B cell (primary cell): ENCODE measurements at places on chromosomes 7 and 10.

DNA sequence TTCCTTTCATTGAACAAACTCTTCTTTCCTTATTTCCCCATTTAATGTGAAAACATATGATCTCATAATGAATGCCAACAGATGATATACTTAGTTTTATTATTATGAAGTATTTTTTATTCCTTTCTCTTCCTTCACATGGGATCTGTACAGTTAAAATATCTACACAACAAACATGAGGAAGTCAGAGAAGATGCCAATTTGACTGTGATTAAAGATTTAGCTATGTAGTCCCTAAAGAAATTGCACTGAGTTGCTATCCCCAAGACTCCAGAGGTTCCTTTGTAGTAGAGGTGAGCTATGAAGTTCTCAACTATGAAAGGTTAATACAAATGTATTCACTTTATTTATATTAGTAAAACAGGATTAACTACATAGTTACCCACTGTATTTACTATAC, 60.6 kb upstream of the LRRN3 start:
- H3K27ac ChIP-seq: no peak overlapping the region
- DNase-seq: no peak
- no peaks in the 10 kb centered on the region for H3K4me1 ChIP-seq
- H3K4me3 ChIP-seq: no peak overlapping the region
- no peaks in the 10 kb centered on the region for H3K36me3 ChIP-seq
- no peaks in the 10 kb centered on the region for H3K27me3 ChIP-seq

GRCh38 chr7:22460363-22460988, 39.5 kb downstream of the STEAP1B start:
- no peak for DNase-seq
- no peak overlapping the region for H3K27ac ChIP-seq
- H3K27me3 ChIP-seq: no peaks in the 10 kb centered on the region

DNA sequence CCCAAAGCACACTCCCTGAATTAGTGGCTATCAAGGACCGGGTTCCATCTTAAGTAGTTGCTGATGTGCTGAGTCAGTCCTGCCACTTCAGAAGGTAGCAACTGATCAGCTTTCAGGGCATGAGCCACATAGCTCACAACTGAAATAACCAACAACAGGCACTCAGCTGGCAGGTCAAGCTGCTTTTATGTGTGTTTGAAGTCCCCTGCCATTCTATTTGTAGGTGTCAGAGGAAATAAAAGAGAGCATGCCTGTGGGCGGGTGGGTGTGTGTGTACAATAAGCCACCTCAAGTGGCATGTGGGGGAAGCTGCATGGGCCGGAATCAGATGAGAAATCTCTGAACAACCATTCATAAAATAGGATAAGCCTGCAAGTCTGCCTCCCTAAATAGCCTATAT, 114.3 kb upstream of the YAE1 start:
- H3K4me1 ChIP-seq: no peaks in the 10 kb centered on the region
- H3K4me3 ChIP-seq: no peak overlapping the region
- no peak overlapping the region for H3K27ac ChIP-seq
- DNase-seq: no peak
- no peaks in the 10 kb centered on the region for H3K27me3 ChIP-seq
- no peaks in the 10 kb centered on the region for H3K36me3 ChIP-seq

- H3K4me1 ChIP-seq: no peaks in the 10 kb centered on the region
- no peaks in the 10 kb centered on the region for H3K27me3 ChIP-seq
- H3K4me3 ChIP-seq: no peak overlapping the region
Measured at GRCh38 chr10:67603086-67603485, 92.9 kb downstream of the CTNNA3 start.

GRCh38 chr10:89475591-89475998, 59.8 kb downstream of the SLC16A12 start:
- no peaks in the 10 kb centered on the region for H3K36me3 ChIP-seq
- DNase-seq: no peak
- peaks cover 12% of the 10 kb centered on the region for H3K4me1 ChIP-seq
- no peaks in the 10 kb centered on the region for H3K27me3 ChIP-seq

- DNase-seq: no peak
- no peak overlapping the region for H3K4me3 ChIP-seq
- H3K27me3 ChIP-seq: peaks cover 6% of the 10 kb centered on the region
- peaks cover 17% of the 10 kb centered on the region for H3K4me1 ChIP-seq
Measured at GRCh38 chr10:113168584-113168983, 218.5 kb downstream of the TCF7L2 start.

GRCh38 chr7:40882071-40882658, 747.4 kb downstream of the SUGCT start:
- H3K36me3 ChIP-seq: no peaks in the 10 kb centered on the region
- no peak overlapping the region for H3K27ac ChIP-seq
- no peaks in the 10 kb centered on the region for H3K4me1 ChIP-seq
- no peak overlapping the region for H3K4me3 ChIP-seq
- no peak for DNase-seq
- no peaks in the 10 kb centered on the region for H3K27me3 ChIP-seq

DNA sequence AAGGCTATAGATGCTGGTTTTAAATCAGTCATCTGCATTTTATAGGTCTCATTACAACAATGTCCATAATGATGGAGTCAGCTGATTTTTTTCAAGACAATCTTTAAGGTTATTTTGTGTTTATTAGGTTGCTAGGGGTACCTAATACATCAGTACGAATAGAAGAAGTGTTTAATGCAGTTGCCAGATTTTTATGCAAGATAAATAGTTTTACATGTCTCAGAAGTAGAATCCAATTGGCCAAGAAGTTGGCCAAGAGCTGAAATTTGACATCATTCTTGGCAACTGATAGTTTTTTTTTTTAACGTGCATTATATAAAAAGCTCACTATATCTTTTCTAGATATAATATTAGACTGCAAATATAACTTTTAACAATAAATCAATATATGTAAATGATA, 208.5 kb downstream of the TRIL start:
- H3K36me3 ChIP-seq: no peaks in the 10 kb centered on the region
- no peaks in the 10 kb centered on the region for H3K4me1 ChIP-seq
- no peak overlapping the region for H3K27ac ChIP-seq

DNA sequence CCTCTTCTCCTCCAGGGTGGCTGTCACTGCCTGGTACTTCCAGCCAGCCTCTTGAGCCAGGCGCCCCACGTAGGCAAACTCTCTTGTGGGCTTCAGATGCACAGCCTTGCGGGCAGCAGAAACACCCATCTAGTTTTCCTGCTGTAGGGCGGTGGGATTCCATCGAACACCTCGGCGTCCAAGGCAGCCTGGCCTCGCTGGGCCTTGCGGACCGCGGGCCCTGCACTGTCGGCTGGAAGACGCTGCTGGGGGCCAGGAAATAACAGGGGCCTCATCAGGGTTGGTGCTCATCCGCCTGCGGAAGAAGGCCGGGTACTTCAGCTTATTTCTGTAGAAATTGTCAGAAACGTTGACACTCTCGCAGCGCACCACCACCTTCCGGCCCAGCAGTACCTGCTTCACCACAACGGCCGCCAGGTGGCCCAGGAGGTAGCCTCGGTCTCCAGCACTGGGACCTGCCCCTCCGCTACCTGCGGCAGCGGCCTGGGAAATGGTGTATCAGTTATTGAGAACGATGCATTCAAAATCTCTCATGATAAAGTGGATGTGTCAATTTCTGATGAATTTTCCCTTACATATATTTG, 61.1 kb downstream of the WDFY4 start:
- H3K27ac ChIP-seq: no peak overlapping the region
- no peak for DNase-seq
- no peak overlapping the region for H3K4me3 ChIP-seq
- peaks cover 94% of the 10 kb centered on the region for H3K36me3 ChIP-seq
- no peaks in the 10 kb centered on the region for H3K27me3 ChIP-seq

GRCh38 chr10:132475086-132475485, 62.5 kb upstream of the INPP5A start:
- H3K27ac ChIP-seq: no peak overlapping the region
- H3K36me3 ChIP-seq: no peaks in the 10 kb centered on the region
- no peaks in the 10 kb centered on the region for H3K4me1 ChIP-seq
- no peak for DNase-seq

DNA sequence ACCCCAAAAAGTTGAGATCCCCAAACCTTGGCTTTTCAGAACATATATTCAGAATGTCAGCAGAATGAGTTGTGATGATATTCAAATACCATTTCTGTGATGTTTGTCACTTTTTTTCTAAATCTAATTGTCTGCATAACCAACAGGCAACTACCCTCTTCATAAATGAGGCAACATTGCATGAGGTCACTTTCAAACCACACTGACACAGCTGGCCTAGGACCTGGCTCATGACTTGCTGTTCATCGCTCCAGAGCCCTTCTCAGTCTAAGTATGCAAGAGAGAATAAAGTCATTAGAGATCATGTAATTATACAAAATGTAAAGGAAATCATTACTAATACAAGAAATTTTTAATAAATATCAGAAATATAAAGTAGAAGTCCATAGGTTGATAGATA, 681.9 kb downstream of the GRM8 start:
- no peak overlapping the region for H3K27ac ChIP-seq
- no peak overlapping the region for H3K4me3 ChIP-seq
- H3K4me1 ChIP-seq: no peaks in the 10 kb centered on the region

DNA sequence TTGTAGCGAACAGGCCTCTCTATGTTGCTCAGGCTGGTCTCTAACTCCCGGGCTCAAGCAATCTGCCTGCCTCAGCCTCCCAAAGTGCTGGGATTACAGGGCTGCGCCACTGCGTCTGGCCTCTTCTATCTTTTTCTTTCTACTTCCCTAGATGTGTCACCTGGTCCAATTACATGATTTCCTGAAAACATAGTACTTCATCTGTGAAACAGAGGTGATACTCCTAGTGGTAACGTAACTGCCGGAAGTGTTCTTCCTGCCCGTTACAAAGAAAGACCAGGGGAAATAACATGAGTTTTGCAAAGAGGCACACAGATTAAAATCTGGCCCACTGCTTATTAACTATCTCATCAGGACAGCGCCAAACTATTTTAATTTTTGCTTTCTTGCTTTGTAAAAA, 18.4 kb upstream of the HGF start:
- H3K27me3 ChIP-seq: no peaks in the 10 kb centered on the region
- no peak for DNase-seq
- H3K36me3 ChIP-seq: no peaks in the 10 kb centered on the region
- H3K27ac ChIP-seq: no peak overlapping the region
- no peak overlapping the region for H3K4me3 ChIP-seq

DNA sequence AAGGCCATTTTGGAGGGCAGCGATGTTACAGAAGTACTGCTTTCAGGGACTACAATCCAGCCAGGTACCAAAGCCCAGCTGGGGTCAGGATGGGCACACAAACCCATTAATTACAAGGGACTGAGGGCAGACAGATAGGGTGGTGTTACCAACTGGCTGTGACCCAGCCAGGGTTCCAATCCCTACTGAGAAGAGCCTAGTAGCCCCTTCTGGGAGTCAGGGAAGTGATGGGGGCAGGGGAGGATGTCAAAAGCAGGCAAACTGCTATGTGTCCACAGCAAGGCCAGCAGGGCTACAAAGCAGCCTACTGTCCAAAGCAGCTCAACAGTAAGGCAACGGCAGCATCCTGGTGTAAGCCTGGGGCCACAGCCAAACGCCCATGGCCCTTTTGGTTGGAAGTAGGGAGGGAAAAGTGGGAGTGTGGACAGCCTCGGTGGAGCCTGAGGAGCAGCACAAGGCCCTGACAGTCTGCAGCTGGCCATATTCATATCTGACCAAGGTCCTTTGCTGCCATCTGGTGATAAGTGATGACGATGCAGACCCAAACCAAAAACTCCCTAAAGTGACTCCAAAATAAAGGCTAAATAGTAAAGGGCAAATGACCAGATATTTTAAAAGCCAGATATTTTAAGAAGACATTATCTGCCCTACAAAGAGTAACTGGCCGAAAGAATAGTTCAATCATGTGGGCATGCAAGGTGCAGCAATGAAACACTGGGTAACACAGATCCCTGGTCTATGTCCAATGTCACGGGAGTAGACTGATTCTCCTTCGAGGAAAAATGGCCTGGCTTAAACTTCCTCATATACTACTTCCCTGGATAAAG, 56.9 kb downstream of the XPNPEP1 start:
- no peaks in the 10 kb centered on the region for H3K4me1 ChIP-seq
- DNase-seq: no peak
- H3K36me3 ChIP-seq: no peaks in the 10 kb centered on the region
- H3K27me3 ChIP-seq: no peaks in the 10 kb centered on the region
- H3K27ac ChIP-seq: no peak overlapping the region

DNA sequence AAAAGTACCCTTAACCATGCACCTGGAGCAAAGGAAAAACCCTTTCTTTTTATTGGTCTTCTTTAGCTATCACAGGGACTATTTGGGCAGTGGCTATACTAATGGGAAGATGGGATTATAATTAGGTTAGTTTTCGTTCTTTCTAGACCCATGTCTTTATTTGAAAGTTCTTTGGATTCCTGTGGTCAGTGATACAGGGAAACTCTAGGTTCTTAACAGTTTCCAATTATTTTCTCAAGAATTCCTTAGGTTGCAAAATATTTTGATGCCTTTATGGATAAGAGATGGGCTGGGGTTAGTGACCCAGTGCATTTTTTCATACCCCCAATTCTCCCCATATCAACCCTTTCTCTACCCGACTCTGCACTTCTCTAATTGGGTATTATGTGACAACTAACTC, 49.0 kb downstream of the ADD3 start:
- no peaks in the 10 kb centered on the region for H3K36me3 ChIP-seq
- H3K27ac ChIP-seq: peak overlapping the region; percentile 39
- no peak overlapping the region for H3K4me3 ChIP-seq
- no peak for DNase-seq
- H3K27me3 ChIP-seq: no peaks in the 10 kb centered on the region

DNA sequence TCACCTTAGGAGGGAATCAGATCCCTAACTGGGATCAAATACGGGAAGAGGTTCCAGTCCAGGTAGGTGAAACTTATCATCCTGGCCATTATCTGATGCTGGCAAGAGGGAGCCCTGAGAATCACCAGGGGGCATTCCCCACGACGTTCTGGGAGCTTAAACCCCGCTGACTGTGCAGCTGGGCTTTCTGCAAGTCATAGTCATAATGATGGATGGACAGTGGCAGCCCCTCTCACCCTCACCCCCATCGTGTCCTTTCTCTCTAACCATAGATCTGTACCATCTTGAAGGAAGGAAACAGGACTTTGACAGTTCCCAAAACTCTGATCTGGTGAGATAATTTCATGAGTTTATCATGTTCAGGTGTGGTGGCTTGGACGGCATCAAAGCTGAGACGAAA, 50.2 kb downstream of the GATA3 start:
- no peak for DNase-seq
- no peak overlapping the region for H3K4me3 ChIP-seq
- H3K27me3 ChIP-seq: no peaks in the 10 kb centered on the region
- H3K4me1 ChIP-seq: no peaks in the 10 kb centered on the region

- peaks cover 2% of the 10 kb centered on the region for H3K36me3 ChIP-seq
- DNase-seq: no peak
- H3K27me3 ChIP-seq: no peaks in the 10 kb centered on the region
- no peak overlapping the region for H3K4me3 ChIP-seq
- H3K27ac ChIP-seq: no peak overlapping the region
Measured at GRCh38 chr10:101619983-101620382, 31.9 kb downstream of the DPCD start.
